Hematopoietic multipotent progenitor cell treated with erythropoietin and hydrocortisone succinate and interleukin-3 and kit ligand, for 17 days (in vitro differentiated cells): ENCODE measurements at places on chromosomes 2 and 18.

DNA sequence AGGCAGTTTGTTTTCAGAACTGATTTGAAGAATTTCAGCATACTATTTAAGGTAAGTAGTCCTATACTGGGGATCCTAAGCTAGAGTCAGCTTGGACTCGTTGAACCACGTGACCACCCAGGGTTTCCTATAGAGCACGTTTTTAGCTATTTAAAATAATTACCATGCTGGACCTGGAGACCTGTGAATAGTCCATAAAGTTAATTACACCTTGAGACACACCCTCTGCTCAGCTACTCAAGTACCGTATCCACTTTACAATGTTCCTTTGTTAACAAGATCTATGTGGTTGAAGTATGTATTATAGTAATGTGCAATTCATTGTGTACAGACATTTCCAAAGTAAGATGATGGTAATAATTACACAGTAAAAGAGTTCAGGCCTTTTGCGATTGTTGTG, 67.6 kb downstream of the CRIM1 start:
- no peak for DNase-seq

GRCh38 chr2:56287974-56288373, 104.2 kb downstream of the CCDC85A start:
- DNase-seq: no peak

DNA sequence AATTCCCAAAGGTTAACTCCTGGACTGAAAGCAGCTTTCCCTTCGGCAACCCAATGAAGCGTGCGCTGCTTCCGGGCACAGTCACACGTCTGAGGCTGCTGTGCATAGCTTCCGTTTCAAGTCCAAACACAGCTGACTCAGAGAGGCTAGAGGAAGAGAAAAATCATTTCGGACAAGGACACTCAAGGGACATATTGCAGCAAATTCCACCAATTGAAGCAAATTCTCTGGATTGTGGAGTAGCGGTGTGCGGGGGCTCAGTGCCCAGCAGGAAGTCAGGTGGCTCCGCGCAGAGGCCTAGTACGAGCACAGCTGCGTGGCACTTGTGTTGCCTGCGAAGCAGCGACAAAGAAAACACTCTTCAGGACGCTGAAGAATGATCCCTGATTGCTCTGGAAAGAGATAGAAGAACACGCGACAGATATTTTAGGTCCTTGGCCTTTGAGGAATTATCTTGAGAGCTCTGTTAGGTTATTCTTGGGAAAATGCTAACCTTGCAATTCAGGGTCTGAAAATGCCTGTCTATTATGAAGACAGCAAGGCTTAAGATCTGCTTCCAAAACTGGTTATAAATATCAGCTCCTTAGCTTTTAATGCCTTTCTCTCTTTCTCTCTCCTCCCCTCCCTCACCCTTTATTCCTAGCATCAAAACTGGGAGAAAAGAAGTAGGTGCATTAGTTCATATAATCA, 352.6 kb upstream of the DLGAP1 start:
- DNase-seq: no peak

GRCh38 chr2:163757814-163758213, 22.0 kb upstream of the FIGN start:
- no peak for DNase-seq

DNA sequence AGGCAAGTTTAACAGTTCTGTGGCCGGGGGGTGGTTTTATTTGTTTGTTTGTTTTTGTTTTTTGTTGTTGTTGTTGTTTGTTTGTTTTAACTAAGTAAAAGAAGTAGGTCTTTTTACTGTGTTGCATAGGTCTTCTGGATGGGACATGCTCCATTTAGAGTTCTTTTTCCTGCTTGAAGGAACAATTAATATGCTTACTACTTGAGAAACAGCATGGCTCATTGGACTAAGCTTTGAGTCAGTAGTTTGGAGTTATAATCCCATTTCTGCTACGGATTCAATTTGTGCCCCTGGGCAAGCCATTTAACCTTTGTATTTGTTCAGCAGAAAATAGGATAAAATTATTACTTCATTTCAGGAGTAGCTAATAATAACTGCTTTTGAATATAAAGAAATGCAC, 8.7 kb upstream of the ACVR2A start:
- no peak for DNase-seq

- DNase-seq: no peak
Measured at GRCh38 chr18:75173125-75173432, 35.9 kb downstream of the PTGR3 start.
